Activated T-helper 1 cell treated with anti-CD3 and anti-CD28 coated beads, Interleukin-12 subunit alpha, Interleukin-12 subunit beta, Interleukin-2, Interleukin-4 antibody, amounts not matched to agents 30 ng/mL and 10 ng/mL and 1 ng/mL, durations not matched to agents 14 hours and 24 hours and 36 hours (primary cell): ENCODE measurements at places on chromosomes 4 and X. TPM values are rescaled to one million over a fixed set of nuclear protein-coding genes. Genes with fewer than 3 reads are reported as not detected.

SOWAHB gene
- total RNA-seq = not detected in 2 replicates

DNA sequence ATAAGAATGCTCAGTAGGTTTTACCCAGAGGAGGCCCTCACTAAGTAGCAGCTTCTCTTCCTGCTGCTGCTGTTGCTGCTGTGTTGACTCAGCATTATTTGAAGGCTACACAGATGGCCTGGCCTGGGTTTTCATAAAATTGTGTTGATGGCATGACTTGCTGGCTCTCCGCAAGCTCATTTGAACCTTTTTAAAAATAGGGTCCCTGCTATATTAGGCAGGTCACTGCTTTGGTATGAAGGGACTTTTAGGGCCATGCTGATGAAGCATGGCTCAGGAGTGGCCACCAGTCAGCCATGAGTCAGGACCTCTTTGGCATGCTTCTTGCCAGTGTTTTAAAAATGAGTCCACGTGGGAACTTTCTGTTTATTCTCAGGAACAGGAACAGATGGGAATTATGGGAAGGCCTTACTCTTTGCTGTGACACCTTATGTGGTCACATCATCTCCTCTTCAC is 128.7 kb downstream of the MID1IP1 start:
- no peaks in the 10 kb centered on the region for H3K4me1 ChIP-seq
- no peak overlapping the region for H3K4me3 ChIP-seq
- no peak overlapping the region for H3K27ac ChIP-seq

GRCh38 chrX:139828033-139828432 is 104.8 kb downstream of the ATP11C start:
- H3K27ac ChIP-seq = no peak overlapping the region
- no peak for DNase-seq
- peaks cover 2% of the 10 kb centered on the region for H3K36me3 ChIP-seq
- peaks cover 13% of the 10 kb centered on the region for H3K4me1 ChIP-seq
- no peaks in the 10 kb centered on the region for H3K27me3 ChIP-seq

SMIM10L2A gene
- 1.3 TPM in 2 replicates for total RNA-seq

DNA sequence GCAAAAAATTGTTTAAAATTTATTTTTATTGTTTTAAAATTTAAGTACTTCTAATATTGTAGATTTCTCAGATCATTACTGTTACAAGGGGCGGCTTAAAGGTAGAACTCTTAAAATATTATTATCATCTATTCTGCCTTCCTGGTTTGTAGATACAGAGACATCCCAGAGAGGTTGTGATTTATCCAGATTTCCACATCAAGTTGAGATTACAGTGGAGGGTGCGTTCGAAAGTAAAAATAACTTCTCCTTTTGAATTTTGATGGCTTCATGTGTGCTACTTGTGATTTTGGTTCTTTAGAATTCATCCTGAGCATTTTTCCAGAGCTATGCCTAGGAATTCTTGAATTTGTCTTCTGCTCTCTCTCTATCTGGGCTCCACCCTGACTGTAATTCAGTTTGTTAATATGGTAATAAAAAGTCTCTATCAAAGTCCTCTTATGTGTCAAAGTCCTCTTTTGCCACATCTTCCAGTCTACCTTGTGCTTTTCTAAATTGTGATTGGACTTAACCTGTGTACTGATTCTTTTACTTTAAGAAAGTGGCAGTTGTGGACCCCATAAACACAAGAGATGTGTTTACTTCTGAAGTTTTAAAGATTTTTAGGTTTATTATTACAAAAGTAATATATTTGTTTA is 37.2 kb downstream of the CLCN3 start:
- H3K36me3 ChIP-seq = peaks cover 7% of the 10 kb centered on the region
- H3K4me1 ChIP-seq = peaks cover 19% of the 10 kb centered on the region
- H3K27me3 ChIP-seq = no peaks in the 10 kb centered on the region
- DNase-seq = no peak
- H3K4me3 ChIP-seq = no peak overlapping the region

CDKN2AIP gene
- 23.9 and 24.1 TPM in 2 replicates for total RNA-seq
